Activated CD4-positive, alpha-beta memory T cell treated with anti-CD3 and anti-CD28 coated beads for 36 hours (primary cell): ENCODE measurements at places on chromosomes 2 and 18. TPM values are rescaled to one million over a fixed set of nuclear protein-coding genes. Genes with fewer than 3 reads are reported as not detected.

Gene RTP5
- 0.12 TPM for total RNA-seq

Gene SERPINB13
- not detected for total RNA-seq

Gene SFT2D3
- total RNA-seq: 3.6 TPM

Gene LIMS4
- total RNA-seq: 3.3 TPM

Gene ERFE
- not detected for total RNA-seq
